ENCODE measurements at places on chromosomes 2 and 18.

DNA sequence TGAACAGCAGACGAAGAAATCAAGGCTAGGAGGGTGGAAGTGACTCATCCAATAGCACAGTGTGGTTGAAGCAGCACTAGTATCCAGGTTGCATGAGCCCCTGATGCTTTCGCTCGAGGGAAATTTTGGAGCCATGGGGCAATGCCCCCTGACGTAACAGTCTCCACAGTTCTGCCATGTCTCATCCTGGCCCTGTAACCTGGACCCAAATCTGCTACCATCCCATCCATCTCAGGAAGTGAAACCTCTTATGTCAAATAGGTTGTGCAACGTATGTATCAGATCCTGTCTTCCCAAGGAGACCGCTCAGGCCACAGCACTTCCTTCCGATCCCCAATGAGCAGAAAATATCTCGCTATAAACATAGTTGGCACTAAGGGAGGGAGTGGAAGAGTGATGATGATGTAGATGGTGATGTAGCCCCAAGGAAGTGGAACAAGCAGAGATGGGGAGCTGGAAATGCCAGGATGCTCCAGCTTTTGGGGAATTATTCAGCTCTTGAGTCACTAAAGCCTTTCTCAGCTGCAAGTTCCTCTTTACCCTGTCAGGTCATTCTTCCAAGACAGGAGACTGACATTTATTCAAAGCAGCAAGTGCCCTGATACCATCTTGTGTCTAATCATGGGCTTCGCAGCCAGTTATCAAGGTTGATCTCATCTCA, 3.0 kb upstream of the IL1B start:
- DNase-seq = no peak

DNA sequence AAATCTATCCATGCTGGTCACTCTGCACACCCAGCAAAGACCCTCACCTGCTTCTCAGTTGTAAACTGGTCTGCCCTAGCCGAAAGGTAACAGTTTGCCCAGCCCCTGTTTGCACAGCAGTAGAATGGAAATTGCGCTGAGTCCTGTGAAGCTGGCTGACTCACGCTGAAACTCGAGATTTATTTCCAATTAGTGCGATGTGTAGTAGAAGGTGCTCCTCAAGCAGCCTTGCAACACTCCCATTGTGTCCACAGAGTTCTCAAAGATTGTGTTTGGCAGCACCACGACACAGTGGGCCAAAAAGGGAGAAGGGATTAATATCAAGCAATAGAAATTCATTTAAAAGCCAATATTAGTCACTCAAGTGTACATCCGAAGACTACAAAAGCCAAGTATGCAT, 21.7 kb upstream of the APCDD1 start:
- no peak for DNase-seq

GRCh38 chr2:126826491-126826890, 72.2 kb upstream of the TEX51 start:
- DNase-seq = no peak

DNA sequence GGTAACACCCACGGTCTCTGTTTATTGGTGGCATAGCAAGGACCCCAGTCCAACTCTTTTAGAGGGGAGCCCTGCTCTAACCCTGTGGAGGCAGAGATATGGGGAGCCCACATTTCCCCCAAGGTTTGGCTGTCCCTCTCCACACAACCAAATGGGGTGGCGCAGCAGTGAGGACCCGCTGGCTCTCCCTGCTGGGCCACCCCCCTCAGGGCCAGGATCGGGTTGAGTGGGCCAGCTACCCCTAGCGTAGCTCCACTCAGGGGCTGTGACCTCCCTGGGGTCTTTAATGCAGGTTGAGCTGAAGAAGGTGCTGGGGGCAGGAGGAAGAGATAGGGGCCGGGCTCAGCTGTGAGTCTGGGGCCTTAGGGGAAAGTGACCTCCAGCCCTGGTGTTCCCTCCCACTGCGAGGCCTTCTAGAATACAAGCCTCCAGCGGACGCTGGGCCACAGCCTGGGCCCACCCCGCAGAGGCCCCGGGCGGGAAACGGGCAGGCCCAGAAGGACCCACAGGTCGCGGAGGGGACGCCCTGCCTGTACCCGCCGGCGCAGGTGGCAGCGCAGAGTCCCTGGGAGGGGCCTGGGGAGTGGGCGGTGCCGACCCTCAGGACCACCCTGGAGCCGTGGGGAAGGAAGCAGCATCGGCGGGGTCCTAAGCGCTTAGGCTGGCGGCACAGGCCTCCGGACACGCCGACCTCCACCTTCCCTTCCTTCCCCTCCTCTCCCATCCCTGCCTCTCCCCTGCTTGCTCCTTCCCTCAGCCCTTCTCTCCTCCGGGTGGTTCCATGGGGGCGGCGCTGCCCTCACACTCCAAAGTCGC, 9.6 kb downstream of the CROCC2 start:
- no peak for DNase-seq

DNA sequence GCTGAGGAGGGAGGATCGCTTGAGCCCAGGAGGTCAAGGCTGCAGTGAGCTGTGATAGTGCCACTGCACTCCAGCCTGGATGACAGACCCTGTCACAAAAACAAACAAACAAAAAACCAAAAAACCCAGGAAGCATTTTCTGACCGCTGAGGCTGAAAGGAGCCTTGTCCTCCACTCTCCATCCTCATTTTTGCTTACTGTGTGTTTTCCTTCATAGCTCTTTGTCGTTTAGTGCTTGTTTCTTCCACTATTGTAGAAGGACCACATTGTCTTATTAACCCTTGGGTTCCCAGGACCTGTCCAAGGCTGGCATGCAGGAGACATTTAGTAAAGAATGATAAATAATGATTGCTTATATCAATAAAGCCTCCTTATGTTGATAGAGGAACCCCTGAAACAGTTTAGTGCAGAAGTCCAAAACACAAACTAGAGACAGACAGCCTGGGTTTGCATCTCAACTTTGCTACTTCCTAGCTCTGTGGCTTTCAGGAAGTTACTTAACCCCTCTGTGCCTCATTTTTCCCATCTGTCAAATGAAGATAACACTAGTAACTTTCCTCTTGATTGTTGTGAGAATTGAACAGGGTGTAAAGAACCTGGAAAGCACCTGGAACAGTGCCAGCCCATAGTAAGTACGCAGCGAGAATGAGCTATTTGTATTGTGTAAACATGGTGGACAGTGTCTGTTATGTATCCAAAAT, 126.0 kb downstream of the LPIN1 start:
- no peak for DNase-seq

GRCh38 chr2:234310166-234310565, 186.7 kb downstream of the ARL4C start:
- no peak for DNase-seq

GRCh38 chr2:134258684-134259388, 5.0 kb downstream of the MGAT5 start:
- DNase-seq = peak; percentile 15

GRCh38 chr2:26945991-26946750, 24.3 kb upstream of the MAPRE3 start:
- DNase-seq = no peak

GRCh38 chr18:825891-826585, 14.0 kb upstream of the YES1 start:
- no peak for DNase-seq

DNA sequence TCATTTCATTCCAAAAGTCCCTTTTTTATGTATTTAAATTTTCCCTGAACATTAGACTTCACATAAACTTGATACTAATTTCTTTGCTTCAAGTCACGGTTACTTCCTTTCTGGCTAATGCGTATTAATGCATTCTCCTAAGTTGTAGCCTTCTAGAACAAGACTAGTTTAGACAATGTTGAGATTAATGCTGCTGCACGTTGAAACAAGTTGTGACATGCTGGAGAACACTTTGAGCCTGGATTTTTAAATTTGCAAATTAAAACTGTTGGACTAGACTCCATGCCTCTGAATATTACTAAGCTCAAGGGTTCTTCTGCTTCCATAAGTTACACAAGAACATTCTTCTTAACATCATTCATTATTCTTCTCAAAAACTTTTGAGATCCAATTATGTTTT, 29.1 kb downstream of the ID2 start:
- DNase-seq = no peak

GRCh38 chr2:74746480-74746879, 87.4 kb upstream of the HK2 start:
- DNase-seq = no peak

DNA sequence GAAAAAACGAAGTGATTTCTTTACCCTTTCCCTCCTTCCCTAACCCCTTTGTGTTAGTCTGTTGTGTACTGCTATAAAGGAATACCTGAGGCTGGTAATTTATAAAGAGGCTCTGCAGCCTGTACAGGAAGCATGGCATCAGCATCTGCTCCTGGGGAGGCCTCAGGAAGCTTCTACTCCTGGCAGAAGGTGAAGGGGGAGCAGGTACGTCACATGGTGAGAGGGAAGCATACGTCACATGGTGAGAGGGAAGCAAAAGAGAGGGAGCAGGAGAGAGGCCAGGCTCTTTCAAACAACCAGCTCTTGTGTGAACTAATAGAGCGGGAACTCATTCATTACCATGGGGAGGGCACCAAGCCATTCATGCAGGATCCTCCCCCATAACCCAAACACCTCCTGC, 126.2 kb downstream of the CAPN13 start:
- DNase-seq = no peak

- DNase-seq = no peak
Measured at GRCh38 chr2:177052471-177052870, 160.1 kb upstream of the HNRNPA3 start.

Measured in activated CD8-positive, alpha-beta memory T cell treated with anti-CD3 and anti-CD28 coated beads for 4 hours (primary cell).